ENCODE measurements at places on chromosomes 12 and 14.

GRCh38 chr14:96824283-96824682 is 27.1 kb downstream of the VRK1 start:
- peak; percentile 50 for DNase-seq

DNA sequence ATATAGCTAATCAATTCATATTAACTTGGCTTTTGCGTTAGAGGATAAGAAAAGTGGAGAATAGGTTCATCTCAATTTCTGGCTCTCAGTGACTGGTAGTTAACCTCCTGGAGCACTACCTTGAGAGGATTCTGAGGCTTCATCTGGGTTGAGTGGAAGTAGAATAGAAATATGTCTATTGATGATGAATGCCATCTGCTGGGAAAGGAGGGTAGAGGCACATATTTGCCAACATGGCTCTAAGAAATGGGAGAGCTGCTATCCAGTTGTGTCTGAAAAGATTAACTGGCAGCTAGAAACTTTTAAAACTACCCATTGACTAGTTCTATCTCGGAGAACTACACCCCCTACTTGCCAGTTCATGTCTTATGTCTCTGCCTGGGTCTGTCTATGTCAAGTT is 530.1 kb downstream of the NRXN3 start:
- no peak for DNase-seq

- DNase-seq: peak; percentile 83
Observed at GRCh38 chr12:48815126-48816110, 2.9 kb upstream of the CACNB3 start.

DNA sequence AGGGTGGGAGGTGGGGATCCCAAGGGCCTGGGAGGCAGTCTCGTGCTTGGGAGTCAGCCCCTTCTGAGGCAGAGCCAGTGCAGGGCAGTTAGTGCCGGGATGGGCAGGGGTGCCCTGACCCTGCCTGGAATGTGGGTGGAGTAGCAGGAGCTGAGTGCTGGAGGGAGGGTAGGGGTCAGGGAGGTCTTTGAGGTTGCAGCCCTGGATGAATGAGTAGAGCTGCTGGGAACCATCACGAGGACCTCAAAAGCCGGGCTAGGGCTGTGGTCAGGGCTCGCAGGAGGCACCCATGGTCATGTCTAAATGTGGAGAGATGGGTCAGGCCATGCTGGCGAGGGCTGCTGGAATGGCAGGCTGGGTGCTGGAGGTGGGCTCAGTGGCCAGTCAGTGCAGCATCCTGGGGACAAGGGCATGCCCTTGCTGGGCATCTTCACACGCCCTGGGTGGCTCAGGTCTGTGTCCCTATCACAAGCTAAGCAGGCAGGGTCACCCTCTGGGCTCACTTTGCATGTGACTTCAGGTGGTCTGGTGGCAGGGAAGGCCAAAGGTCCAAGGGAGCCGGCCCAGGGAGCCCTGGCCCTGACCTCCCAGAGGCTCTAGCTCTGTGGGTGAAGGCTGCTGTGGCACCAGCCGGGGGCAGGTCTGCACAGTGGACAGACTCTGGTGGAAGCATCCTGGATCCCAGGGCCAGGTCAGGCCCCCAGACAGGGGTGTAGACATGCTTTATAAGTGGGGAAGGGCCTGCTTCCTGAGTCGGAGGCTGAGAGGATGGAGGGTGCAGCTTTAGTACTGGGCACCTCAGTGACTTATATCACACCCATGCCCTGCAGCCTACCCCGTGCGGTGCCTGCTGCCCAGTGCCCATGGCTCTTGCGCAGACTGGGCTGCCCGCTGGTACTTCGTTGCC is 24.5 kb downstream of the PAPLN start:
- no peak for DNase-seq

DNA sequence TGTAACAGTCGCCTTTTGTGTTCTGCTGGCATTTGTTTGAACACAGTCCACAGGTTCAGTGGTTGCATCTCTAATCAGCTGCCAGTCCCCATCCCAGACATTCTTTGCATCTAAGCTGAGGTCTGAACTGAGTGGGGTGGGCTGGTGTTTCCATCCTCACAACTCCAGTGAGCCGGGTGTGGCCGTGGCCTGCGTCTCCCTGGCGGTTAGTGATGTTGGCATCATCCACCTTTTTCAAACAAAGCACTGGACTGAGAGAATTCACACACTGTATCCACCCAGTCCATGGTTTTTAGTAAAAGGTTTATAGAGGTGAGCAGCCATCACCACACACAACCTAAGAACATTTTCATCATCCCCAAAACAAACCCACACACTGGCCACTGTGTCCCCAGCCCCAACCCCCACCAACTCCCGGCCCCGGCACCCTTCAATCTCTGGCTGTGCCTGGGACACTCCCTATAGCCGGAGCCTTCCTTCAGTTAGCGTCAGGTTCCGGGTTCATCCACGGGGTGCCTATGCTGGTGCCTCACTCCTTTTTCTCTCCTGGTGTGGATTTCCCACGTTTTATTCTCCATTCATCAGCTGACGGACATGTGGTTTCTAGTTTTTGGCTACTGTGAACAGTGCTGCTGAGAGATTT is 6.5 kb downstream of the DDX51 start:
- no peak for DNase-seq

GRCh38 chr12:101670007-101670671 is 27.3 kb upstream of the CHPT1 start:
- DNase-seq: peak; percentile 15

- no peak for DNase-seq
Observed at GRCh38 chr14:53127832-53128231, 25.3 kb downstream of the DDHD1 start.

GRCh38 chr14:64234877-64235651 is 59.1 kb downstream of the ESR2 start:
- DNase-seq: peak; percentile 67

GRCh38 chr12:104670439-104671408 is 214.0 kb downstream of the CHST11 start:
- no peak for DNase-seq

- no peak for DNase-seq
Observed at GRCh38 chr12:106945261-106945851, 10.4 kb upstream of the TMEM263 start.

DNA sequence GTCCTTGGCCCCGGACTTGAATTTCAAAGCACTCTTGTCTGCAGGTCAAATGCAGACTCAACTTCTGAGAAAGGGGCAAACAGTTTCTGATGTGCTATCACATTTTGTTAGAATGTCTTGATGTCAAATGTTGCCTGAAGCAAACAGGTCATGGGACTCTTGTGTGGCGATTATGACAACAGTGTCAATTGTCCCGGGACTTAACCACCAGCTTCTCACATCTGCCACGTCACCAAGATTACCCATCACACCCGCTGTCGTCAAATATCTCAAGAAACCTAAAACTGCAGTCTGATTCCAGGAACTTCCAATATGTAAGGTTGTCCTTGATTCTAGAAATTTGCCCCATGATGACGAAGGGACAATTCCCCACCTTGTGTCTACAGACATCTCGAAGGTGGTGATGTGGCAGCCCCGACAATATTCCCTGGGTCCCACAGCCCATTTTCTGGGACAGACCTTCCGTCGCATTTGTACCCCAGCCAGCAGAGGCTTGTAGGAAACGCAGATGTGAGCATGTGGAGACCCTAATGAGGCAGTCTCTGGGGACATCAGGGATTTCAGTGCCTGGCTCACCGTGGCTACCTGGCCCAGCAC is 21.3 kb downstream of the LRTM2 start:
- DNase-seq: no peak

DNA sequence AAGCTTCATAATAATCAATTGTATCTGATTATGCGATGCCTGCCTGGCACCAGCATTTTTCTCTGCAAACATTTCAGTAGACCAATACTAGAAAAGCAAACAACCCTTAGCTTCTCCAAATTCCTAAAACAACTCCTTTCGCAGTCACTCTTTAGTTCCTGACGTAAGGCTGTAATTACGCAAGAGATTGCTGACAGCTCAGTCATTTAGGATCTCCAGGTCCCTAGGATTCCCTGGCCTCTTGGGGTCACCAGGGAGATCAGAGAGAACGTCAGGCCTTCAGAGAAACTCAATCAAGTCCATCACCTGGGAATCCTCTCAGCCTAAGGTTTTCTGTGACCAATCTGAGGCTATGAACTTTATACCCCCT is 390.6 kb downstream of the PAWR start:
- DNase-seq: peak; percentile 41

- no peak for DNase-seq
Observed at GRCh38 chr14:92655419-92656201, 92.8 kb downstream of the LGMN start.
